ENCODE measurements at places on chromosomes 3 and 15.

DNA sequence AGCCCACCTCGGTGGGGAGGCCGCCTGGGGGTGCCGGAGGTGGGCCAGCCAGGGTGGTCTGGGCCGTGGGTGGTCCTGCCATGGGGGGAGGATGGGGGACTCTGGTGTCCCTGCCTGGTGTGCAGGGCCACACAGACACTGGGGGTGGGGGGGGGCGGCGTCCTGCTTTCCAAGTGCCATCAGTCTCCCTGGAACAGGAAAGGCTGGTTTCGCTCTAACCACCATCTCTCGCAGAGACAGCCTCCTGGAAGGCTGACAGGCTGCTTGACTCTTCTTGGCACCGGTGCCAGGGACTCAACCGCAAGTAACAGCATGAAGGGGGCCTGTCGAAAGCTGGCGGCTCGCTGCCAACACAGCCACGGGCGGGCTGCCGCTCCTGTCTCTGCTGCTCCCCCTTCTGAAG, 40.3 kb downstream of the RGMA start:
- DNase-seq = no peak

GRCh38 chr15:58627701-58628100, 121.8 kb downstream of the ADAM10 start:
- DNase-seq = no peak

DNA sequence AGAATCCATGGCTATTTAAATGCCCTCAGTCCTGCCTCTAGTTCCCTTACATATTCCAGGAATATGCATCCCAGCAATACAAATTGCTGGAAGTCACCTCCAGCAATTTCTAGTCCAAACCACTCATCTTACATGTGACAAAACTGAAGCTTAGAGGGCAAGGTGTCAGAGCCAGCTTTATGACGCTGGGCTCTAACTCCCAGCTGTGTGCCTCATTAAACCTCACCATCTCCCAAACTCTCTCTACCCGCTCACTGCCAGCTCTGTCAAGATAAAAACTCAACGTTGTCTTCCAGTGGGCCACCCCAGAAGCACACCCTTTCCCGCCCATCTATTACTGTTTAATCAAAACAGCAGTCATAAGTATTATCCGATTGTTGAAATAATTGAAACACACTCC, 7.9 kb downstream of the TNIK start:
- no peak for DNase-seq

GRCh38 chr15:42640109-42640508, 64.7 kb downstream of the STARD9 start:
- no peak for DNase-seq

DNA sequence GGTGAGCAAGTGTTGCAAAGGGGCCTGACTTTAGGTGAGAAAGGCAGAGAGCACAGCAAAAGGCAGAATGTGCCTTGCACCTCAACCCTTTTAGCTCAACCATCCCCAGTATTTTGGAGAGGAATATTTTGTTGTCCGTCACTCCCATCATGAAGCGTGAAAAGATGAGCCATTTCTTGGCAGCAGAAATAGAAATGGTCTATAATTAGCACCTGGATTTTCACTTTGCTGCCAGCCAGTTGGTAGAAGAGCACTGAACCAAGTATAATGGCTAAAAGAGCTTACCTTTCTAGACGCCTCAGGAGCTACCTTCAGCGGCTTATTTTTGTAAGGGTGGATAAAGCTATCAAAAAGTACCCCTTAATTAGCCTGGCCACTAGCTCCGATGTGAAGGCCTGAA, 406.7 kb downstream of the OCA2 start:
- no peak for DNase-seq

- DNase-seq = no peak
Observed at GRCh38 chr3:67030785-67031740, 33.0 kb downstream of the KBTBD8 start.

DNA sequence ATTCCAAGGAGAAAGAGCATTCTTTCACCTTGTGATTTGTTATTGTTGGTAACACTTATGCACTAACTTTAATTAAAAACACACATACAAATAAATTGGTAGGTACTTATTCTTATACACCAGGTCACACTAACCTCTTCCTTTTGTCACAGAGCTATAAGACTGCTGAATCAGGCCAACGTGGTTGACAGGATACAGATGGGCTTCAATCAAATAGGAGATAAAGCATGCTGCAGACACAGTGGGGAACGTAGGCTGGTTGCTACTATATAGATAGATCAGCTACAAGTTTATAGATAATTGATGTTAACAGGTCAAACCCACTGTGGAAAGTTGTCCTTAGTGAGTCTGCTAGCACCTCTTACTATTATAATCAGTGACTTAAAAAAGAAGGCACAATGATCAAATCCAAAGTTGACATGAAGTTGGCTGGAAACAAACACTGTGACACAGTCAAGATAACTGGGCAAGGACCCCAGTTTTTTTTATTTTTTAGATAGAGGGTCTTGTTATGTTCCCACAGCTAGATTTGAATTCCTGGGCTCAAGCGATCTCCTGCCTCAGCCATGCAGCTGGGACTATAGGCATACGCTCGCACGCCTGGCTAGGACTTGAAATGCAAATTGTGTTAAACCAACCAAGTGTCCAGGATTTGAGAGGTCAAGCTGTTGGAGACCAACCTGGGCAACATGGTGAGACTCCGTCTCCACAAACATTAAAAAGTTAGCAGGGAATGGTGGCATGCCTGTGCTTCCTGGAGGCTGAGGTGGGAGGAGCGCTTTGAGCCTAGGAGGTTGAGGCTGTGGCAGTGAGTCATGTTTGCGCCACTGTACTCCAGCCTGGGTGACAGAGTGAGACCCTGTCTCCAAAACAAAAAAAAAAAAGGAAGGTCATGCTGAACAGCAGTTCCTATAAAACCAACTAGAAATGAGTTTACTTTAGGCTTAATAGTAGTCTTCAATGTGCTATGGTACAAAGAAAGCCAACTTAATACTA, 97.9 kb upstream of the MEX3B start:
- DNase-seq = no peak

GRCh38 chr15:99502182-99502581, 63.6 kb upstream of the MEF2A start:
- DNase-seq = no peak

DNA sequence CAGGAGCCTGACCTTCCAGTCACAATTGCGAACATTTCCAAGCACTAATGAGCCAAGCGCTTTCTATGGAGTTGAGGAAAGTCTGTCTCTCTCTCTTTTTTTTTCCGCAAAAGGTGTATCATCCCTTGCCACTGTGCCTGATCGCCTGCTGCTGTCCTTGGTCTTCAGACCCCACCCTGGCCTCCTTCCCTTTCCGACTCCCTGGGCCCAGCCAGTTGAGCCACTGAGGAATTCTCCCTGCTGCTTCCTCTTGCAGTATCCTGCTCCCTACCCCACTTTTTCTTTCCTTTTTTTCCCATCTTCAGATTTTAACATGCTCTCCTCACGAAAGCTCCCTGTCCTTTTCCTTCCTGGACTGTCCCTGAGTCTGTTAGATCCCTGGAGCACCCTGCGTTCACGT, 396.5 kb upstream of the C2CD4B start:
- no peak for DNase-seq

DNA sequence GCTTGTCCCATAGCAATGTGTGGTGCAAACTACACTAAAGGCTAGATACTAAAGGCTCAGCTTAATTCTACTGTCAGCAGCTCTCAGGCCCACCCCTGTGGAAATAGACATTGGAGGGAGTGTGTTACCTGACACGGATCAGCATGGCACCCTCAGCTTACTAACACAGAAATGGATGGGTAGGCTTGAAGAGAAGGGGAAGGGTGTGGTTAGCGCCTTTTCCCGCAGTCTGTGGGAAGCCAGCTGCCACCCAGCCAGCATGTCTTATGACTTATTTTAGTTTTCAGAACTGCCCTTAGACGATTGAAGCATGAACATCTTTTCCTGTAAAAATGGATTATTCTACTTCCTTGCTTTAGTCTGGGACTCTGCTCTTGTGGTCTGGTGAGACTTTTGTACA, 25.8 kb upstream of the ADPGK start:
- no peak for DNase-seq

DNA sequence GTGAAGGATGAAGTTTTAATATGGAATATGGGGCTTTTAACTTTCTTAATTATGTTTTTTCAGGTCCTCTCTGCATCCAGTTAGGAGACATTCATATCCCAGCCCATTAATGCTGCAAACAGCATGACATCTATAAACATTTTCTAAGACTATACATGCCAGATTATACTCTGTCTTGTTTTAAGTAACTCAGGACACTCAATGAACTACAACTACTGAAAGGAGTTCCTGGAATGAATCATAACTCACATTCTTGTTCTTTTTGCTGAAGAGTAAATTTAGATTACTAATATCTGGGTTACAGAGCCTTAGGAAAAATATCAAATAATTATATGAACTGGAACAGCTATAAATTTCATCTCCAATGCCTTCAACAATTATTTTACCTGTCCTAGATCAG, 167.4 kb downstream of the STAG1 start:
- no peak for DNase-seq

- DNase-seq = no peak
Observed at GRCh38 chr3:41148478-41148877, 50.8 kb upstream of the CTNNB1 start.

- no peak for DNase-seq
Observed at GRCh38 chr3:171240504-171240835, 213.9 kb upstream of the SLC2A2 start.

- no peak for DNase-seq
Observed at GRCh38 chr3:139620438-139620837, 57.3 kb downstream of the NMNAT3 start.

GRCh38 chr3:136196064-136196400, at the start of gene MSL2:
TSS of gene MSL2 (minus strand) at chr3:136196335. CDS start at chr3:136195113, 1,222 bp downstream.
- DNase-seq = peak; percentile 32

GRCh38 chr3:196554205-196554604, 14.1 kb downstream of the WDR53 start:
- no peak for DNase-seq

- no peak for DNase-seq
Observed at GRCh38 chr3:123110976-123111615, 44.3 kb downstream of the PDIA5 start.

- DNase-seq = peak; percentile 34
Observed at GRCh38 chr15:99928429-99928981, 195.3 kb upstream of the LYSMD4 start.

- no peak for DNase-seq
Observed at GRCh38 chr15:49748791-49749190, 127.9 kb downstream of the DTWD1 start.

GRCh38 chr15:38886315-38887163, 321.9 kb upstream of the RASGRP1 start:
- peak; percentile 61 for DNase-seq

DNA sequence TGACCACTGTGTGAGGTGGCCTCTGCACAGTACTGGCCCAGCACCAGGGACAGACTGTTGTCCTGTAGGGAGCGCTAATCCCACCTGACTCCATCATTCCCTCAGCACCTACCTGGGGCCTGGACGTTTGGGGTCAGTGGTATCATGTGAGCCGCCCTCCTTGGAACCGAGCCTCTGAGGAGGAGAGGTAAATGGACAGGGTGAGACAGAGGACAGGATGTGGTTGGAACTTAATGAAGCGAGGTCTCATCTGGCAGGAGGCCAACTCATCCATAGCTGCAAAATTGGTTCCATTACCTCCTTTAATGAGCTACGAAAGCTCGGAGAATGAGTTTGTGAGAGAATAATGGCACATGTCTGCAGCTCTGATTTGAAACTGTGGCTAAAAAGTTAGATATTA, 13.9 kb downstream of the MAPKAPK3 start:
- no peak for DNase-seq

GRCh38 chr15:69163141-69163669, 2.8 kb downstream of the GLCE start:
- no peak for DNase-seq

- DNase-seq = no peak
Observed at GRCh38 chr3:126358816-126359181, 1.6 kb upstream of the KLF15 start.

DNA sequence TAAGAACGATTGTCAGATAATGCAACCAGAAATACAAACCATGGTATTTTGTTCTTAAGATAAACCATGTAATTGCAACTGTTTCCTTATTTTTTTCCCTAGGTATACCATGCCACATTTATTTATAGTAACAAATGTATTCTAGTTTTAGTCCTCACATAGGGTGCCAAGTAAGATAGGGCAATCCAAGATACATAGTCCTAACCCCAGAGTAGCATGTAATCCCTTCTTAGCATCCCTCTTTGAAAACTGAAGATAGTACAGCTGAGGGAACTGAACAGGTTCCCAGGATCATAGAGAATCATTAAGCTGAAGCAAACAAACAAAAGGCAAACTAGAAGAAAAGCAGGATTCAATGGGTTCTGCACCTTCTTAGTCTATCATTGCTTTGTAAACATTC, 24.8 kb downstream of the TRNT1 start:
- no peak for DNase-seq

DNA sequence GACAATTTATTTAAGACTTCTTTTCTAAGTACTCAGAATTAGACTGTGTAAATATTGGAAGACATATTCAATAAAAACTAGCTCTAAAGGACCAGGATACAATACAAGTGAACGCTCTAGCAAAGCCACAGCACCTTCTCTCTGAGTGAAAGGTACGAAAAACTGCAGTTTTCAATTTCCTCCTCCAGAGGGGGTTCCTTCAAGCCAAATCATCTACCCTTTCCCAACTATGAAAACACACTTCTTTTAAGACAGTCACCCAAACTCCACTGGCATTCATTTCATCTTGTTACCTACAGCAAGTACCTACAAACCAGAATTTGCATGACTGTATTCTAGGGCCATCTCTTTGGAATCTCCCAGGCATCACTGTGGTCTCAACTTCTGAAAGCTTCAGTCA, 165.8 kb downstream of the ERC2 start:
- DNase-seq = no peak

DNA sequence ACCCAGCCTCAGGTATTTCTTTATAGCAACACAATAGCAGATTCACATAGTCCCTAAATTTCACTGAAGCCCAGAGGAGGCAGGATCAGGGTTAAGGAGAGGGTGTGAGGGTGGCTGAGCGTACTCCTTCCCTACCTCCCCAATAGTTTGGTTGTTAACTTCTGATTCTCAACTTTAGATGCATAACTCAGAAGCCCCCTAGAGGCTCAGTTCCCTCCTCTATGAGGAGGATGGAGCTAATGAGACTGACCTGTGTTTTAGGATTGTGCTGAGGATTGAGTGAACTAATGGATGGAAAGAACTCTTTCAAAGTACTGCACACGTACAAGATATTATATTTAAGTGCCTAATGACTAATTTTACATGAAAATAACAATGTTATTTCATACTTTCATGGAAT, 249.3 kb upstream of the SOX14 start:
- DNase-seq = no peak

- no peak for DNase-seq
Observed at GRCh38 chr3:127780536-127781400, 41.5 kb downstream of the MGLL start.

GRCh38 chr15:87032295-87032694, 952.6 kb downstream of the AGBL1 start:
- no peak for DNase-seq

GRCh38 chr3:12759693-12760565, 870 bp upstream of the TMEM40 start:
- no peak for DNase-seq

GRCh38 chr3:142963234-142963515, 299 bp downstream of the PAQR9 start:
- DNase-seq = no peak

Measured in AG09319 (cell line).